Stimulated activated CD8-positive, alpha-beta memory T cell treated with anti-CD3 and anti-CD28 coated beads, Interleukin-7, amount 100 ng/mL, for 1 hour (primary cell): ENCODE measurements at places on chromosomes 1 and 21.

DNA sequence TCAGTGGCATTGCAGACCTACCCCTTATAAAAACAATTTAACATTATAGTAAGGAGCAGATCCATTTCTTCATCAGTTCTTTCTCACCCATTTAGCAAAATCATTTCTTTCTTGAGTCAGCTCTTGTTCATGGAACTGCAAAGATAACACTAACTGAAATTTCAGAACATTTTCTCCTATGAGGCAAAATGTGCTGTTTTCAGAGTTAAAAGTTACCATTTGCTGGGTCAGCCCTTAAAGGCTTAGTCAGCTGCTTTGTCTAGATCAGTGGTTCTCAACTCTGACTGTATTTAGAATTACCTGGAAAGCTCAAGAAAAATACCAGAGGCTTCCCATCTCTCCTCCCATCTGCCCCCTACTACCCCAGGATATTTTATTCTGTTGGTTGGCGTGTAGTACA lies 12.2 kb downstream of the METTL13 start:
- DNase-seq, result no peak

GRCh38 chr1:247350587-247350986 lies 18.9 kb upstream of the ZNF496 start:
- no peak for DNase-seq

- DNase-seq, result no peak
Measured at GRCh38 chr1:57926025-57926552, 502.2 kb upstream of the DAB1 start.

- DNase-seq, result no peak
Measured at GRCh38 chr21:36751383-36751782, 52.5 kb downstream of the SIM2 start.

DNA sequence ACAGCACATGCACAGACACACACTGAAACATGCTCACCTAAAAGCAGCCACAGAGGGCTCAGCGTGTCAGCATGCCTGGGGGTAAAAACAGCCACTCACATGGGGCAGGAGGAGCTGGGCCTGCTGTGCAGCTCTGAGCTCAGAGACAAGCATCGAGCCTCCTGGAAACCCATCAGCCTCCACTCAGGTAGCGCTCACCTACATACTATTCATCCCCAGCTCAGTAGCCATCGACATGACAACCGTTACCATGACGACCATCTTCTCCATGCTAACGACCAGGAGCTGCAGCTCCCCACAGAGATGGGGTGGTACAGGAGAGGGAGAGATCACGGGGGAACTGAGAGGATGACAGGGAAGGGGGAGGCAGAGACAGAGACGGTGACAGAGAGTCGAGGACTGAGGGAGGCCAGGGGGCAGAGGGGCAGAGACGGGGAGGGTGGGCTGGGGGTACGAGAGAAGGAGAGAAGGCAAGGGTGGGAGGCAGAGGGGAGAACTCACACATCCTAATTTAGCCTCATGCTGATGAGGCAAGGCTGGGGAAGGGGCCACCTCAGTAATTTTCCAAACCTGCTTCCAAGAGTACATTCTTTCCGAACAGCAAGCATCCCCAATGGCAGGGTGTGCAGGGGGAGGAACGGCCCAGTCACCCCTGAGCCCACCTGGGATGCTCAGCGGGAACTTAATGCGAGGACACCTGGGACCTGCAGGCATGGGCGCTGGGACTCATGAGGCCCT lies 28.4 kb downstream of the SDC3 start:
- no peak for DNase-seq

GRCh38 chr1:41573785-41574713 lies 89.6 kb upstream of the EDN2 start:
- DNase-seq, result peak; percentile 54

GRCh38 chr1:206899717-206900116 lies 2.5 kb downstream of the IL24 start:
- DNase-seq, result no peak

- no peak for DNase-seq
Measured at GRCh38 chr1:31216016-31216415, 23.7 kb downstream of the NKAIN1 start.

- DNase-seq, result no peak
Measured at GRCh38 chr1:161848676-161849075, 82.6 kb downstream of the ATF6 start.

DNA sequence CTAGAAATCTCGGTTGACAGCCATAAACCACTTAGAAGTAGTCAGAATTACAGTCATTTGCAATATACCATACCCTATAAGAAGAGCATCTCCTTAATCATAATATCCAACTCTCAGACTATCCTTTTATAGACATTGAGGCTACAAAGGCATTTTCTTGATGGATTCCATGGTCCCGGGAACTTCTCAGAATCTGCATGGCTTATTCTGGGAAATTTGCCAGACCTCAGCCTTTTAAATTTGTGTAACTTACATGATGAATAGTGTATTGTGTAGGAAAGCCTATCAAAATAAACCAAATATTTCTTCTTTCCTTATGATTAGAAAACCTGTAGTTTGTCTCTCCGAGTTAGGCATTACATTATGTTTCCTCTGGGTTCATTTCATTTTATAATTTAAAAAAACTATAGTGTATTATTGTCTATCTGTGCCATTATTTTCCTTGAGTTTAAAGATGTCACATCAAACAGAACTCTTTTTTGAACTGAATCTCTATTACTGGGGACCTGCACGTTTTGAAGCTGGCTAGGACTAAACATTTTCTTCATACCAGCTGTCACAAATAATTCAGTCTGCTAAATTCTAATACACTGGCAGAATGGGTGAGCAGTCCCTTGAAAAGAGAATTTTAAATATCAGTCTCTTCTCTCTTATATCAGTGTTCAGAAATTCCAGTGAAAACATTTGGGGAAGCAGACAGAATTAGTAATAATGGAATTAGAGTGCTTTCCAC lies 102.9 kb downstream of the GABPA start:
- no peak for DNase-seq

GRCh38 chr1:38047603-38048141 lies 1.1 kb upstream of the POU3F1 start:
- no peak for DNase-seq

DNA sequence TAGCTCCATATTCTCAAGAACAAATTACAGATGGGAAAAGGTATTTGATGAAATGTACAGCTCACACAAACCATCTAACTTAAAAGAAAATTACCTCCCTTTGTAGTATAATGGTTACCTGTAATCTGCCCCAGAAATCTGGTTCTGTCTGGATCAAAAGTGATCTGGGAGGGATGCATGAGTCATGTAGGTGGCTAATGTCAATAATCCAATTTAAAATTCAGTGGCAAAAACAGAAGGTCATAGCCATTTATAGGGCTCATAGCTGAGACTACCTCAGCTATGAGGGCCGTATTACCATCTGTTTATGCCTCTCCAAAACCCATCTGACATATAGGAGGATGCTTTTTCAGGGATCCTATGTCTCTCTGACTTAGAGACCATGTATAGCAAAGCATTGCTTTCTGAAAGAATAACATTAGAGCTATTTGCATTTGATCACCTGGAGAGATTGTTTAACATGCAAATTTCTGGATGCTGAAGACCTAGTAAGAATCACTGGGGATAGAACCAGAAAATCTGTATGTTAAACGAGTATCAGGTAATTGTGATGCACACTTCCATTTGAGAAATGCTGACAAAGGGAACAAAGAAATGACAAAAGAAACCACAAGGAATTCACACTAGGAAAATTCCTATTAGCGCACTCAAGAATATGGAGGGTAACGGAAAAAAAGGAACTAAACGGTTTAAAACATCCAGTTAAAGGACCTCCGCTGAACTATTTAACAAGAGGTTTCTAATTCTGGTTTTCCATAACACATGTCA lies 17.6 kb downstream of the PAXBP1 start:
- no peak for DNase-seq

- no peak for DNase-seq
Measured at GRCh38 chr1:76938304-76938703, 71.0 kb downstream of the ST6GALNAC5 start.

- DNase-seq, result no peak
Measured at GRCh38 chr1:81954534-81955020, 153.8 kb downstream of the ADGRL2 start.

GRCh38 chr1:4600615-4601460 lies 53.6 kb upstream of the AJAP1 start:
- DNase-seq, result no peak

- no peak for DNase-seq
Measured at GRCh38 chr1:12032161-12032621, 12.9 kb downstream of the MIIP start.

DNA sequence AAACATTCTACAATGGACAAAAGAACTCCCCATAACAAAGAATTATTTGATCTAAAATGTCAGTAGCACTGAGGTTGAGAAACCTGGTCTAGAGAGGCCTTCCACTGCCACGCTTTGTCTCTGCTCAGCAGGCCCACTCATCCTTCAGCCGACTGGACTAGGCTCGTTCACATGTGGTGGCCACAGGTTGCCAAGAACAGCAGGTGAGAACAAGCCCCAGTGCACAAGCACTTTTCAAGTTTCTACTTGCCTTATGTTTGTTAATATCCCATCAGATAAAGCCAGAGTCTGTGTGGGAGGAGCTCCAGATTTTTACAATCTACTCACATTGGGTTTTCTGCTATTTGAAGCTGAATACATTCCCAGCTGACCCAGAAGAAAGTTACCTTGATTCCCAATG lies 9.1 kb upstream of the EFHD2 start:
- DNase-seq, result no peak

GRCh38 chr21:34625030-34625593 lies 10.2 kb upstream of the RCAN1 start:
- no peak for DNase-seq

DNA sequence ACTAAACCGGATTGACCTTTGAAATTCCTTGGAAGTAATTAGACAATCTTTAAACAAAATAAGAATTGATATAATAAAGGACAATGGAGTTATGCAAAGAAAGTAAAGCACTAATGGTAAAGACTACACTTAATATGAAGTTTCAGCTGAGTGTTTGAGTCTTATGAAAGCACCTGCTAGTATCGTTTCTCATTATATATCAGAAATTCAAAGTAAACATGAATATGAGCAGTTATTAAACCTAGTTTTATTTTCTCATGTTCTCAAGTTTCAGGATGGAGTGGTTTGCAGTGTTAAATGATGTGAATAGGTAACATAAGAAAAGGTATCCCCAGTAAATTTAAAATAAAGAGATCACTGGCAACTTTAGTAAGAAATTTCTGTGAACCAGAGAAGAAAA lies 188.6 kb downstream of the ZP4 start:
- no peak for DNase-seq

GRCh38 chr1:164792410-164793004 lies 233.5 kb downstream of the PBX1 start:
- DNase-seq, result no peak

GRCh38 chr1:78658901-78659300 lies 9.3 kb downstream of the IFI44 start:
- no peak for DNase-seq

DNA sequence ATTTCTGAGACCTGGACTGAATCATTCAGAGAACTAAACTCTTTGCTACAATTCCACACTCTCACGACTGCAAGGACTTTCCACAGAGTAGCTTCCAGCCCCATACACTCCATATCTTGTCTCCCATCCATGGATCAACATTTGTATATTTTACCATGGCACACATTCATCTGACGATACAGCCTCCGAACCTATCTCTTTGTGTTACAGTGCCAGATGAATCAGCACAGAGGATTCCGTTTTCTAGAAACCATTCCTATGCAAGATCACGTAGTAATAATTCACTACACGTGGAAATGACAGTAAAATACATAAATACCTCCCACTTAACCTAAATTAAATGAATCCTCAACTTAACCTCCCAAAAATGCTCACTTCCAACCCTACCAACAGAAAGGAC lies 110.0 kb upstream of the PRDX6 start:
- no peak for DNase-seq

DNA sequence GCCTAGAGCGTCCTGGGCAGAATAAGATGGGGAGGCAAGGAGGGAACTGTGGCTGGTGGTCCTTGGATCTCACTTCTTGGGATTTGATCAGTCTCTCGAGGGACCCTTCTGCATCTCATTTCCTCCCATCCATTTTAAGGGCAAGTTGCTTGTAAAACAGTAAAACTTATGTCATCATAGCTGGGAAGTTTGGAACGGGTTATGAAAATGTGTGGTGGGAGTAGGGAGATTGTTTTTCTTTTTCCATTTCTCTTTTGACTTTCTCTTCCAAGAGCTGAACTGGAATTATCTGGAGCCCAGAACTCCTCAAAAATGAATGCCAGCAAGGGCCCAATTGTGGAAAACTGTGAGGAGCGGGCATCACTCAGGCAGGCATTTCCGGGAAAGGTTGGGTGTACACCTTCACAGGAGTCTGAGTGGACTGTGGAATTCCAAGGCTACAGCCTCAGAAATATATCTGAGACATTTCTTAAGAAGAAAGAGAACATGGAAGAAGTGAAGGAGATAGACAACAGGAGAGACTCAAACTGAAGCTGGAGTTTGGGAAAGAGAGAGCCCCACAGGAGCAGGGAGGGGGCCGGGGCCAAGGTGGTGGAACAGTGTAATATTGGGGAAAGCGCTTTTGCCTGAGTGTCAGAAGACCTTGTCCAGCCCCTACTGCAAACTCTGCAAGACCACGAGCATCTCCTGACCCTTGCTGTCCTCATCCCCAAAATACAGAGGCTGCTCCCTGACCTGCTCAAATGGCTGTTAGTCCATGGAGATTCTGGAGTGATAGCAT lies 185.1 kb downstream of the FOXD2 start:
- DNase-seq, result no peak

- DNase-seq, result no peak
Measured at GRCh38 chr1:200253774-200254495, 155.9 kb downstream of the ZNF281 start.

GRCh38 chr1:215476541-215476940 lies 90.6 kb upstream of the KCTD3 start:
- no peak for DNase-seq

DNA sequence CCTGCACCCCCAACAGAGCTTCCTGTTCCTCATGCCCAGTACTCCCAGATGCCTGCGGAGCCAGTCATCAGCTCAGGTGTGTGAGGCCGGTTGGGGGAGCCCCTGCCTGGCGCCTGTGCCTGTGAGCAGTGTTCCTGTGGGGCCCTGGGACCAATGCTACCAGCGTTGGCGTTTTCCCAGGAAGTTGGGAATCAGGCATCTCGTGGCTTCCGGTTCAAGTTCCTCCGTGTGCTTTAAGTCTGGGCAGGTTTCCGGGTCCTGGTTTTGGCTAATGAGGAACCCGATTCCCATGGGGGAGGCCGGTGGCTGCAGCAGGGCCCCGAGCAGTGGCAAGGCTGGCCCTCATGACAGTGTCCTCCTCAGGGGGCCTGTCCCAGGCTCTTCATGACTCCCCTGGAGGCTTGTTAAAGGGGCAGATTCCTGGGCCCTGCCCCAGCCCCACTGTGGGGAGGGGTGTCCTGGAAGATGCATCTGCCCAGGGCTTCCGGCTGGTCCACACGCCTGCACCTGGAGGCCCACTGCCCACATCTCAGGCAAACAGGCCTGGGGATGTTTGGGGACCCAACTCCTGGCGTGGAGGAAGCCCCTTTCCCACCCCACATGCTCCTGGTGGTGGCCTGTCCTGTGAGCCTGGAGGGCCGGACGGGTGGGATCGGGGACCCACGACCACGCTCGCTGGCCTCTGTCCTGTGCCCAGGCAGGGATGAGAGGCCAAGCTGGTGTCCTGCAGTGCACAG lies 26.2 kb downstream of the TP73 start:
- no peak for DNase-seq
